ENCODE measurements at places on chromosomes 7 and 10.

DNA sequence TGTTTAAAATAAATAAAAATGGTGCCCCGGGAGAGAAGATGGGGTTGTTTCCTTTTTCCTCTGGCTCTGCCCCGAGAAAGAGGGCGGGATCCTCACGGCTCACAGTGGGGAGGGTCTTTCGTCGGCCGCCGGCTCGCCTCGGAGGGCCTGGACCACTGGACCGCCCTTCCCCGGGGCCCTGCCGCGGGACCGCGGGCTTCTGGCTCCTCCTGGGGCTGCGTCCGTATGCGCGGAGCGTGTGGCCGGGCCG is 3.5 kb upstream of the IGF2BP3 start:
- no peak for DNase-seq

GRCh38 chr10:12919574-12919973 is 81.9 kb downstream of the CCDC3 start:
- DNase-seq, result no peak

- no peak for DNase-seq
These were observed 179.0 kb downstream of the PTEN start for GRCh38 chr10:88042160-88043100.

DNA sequence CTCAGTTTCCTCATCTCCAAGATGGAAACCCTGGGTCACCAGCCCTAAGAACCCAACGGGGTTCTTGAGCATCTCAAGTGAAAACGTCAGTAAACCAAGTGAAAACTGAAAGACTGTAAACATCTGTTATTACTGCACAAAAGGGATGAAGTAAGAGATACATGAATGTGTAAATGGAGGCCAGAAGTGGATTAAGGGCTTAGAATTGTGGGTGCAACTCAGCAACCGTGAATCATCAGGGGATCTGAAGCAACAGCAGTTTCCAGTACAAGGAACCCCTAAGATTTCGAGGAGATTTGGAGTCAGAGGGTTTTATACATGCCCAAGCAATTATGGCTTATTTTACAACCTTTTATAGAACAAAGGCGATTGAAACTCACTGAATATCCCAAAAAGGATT is 95.7 kb upstream of the SVIL start:
- no peak for DNase-seq

DNA sequence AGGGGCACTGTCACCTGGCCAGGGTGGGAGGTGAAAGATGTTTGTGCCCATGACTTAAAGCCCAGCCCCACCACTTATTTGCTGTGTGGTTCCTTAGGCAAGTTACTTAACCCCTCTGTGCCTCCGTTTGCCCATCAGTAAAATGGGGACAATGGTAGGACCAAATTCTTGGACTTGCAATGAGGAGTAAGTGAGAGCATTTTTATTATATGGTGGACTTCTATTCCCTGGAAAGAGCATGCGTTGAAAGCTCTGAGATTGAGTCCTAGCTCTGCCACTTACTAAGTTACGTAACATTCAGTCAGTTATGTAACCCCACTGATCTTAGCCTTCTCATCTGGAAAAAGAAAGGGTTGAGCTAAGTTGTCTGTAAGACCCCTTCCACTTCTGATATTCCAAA is 18.8 kb downstream of the VSIR start:
- no peak for DNase-seq

- no peak for DNase-seq
These were observed 1.4 kb upstream of the DRGX start for GRCh38 chr10:49397036-49397999.

- DNase-seq, result no peak
These were observed 294.5 kb downstream of the ADK start for GRCh38 chr10:74445493-74445892.

DNA sequence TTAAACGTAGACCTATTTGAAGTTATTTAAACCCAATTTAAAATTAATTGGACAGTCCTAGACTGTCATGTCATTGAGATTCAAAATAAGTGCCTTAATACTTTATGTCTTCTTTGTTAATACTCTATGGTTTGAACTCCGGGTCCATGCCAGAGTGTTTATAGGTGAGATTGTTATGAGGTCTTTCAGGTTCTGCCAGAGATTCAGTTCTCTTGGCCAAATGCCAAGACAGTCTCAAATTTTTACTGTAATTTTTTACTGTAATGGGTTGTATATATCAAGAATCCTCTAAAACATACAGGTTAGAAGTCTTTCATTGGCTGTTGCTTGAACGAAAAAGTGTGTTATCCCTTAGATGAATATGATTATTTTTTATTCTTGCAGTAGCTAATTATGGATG is 3.9 kb downstream of the ADD3 start:
- DNase-seq, result no peak

DNA sequence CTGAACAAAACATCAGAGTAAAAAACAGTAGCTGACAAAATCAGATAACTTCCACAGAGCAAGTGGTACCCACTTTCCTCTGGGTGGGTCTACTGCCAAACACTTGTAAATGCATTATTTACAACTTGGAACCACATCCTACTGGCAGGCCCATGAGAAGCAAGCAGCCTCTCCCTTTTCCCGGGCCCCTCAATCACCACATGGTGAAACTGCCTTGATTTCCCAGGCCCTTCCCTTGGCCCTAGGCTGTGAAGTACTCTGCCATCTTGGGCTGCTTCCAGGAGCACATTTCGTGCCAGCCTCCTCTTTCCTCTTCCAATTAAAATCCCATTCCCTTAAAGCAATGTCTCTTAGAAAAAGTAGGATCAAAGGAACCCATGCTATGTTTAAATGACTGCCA is 71.4 kb downstream of the CUZD1 start:
- no peak for DNase-seq

DNA sequence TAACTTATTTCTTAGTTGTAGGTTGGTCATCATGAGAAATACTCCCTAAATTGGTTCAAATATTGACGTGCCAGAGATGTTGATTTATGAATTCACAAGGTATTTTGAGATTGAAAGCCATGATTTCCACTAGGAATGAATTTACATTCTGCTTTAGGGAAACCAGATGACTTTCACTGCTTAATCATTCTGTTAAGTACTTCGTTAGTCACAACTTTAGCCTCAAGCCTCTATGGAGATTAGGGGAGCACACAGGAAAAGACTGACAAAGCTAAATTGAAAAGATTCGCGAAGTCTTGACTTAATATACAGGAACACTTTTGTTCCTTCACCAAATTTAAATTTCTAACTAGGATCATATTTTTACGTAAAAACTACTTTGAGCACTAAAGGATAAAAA is 250.4 kb upstream of the CACNA2D1 start:
- no peak for DNase-seq

GRCh38 chr10:5187867-5188266 is 2.9 kb upstream of the AKR1C8 start:
- DNase-seq, result no peak

DNA sequence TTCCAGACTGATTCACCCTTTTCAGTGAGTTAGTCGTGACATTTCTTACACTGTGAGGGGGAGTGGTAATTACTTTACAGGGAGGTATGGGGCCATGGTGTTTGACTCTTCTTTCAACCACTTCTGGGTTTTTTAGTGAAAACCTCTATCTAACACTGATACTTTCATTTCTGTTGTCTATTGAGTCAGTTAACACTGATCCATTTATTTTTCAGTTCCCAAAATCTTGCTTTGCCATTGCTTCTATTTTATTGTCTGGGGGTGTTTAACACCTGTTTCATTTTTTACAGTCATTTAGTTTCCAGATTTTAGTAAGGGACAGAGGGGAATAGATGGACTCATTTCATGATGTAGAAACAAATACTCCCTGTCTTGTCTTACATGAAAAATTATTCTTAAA is 61.5 kb downstream of the HELLS start:
- no peak for DNase-seq

DNA sequence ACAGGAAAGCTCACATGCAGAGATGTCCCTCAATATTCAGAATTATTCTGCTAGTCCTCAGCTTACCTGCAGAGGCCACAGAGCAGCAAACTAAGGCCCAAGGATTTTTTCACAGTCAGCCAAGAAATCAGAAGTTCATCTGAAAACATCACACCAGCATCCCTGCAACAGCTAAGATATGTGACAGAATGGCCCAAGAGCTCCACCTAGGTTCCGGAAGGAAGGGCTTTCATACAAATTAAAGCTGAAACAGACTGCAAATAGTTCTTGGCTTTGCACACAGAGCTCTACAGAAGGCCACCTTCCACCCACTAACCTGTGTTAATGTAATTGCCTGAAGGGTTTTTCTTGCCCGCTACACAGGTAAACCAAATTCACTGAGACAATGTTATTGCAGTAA is 438.8 kb upstream of the C7orf33 start:
- no peak for DNase-seq

- no peak for DNase-seq
These were observed 91.1 kb downstream of the BUB3 start for GRCh38 chr10:123245264-123245663.

GRCh38 chr10:9800011-9800410 is 1217.7 kb upstream of the CELF2 start:
- DNase-seq, result no peak

DNA sequence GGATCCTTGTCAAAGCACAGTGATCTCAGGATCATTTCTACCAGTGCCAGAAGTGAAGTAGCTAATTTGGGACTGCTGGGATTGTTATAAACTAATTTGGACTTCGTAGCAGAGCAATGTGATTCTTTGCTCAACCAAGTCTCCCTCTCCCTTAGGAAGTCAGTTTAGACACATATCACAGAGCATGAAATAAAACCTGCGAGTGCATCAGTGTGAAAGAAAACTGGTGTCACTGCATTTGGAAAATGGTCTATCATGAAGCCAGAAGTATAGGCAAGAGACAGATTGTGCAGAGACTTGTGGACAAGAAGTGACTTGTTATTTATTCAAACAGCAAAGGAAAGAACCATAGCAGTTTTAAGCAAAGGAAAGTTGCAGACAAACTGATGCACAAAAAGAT is 560.5 kb upstream of the NRG3 start:
- DNase-seq, result no peak

DNA sequence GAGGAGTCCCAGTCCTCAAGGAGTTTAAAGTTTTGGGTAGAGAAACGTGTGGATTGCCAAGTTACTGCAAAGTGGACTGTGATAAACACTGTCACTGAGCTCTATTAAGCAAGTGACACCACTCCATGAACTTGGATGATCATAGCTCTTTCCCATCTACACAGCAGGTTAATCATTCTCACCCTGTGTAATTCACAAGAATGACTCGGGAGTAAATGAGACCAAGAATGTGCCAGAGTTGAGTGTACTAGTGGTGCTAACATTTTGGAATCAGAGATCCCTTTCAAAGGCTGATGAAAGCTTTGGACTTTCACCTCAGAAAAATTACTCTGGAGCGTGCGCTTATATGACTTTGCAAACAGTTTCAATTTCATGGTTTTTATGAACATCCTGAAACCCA is 80.8 kb downstream of the RBM20 start:
- no peak for DNase-seq

- DNase-seq, result no peak
These were observed 132.4 kb downstream of the SORCS1 start for GRCh38 chr10:107031931-107032699.

GRCh38 chr10:27819781-27820531 is 74.3 kb upstream of the MKX start:
- no peak for DNase-seq

DNA sequence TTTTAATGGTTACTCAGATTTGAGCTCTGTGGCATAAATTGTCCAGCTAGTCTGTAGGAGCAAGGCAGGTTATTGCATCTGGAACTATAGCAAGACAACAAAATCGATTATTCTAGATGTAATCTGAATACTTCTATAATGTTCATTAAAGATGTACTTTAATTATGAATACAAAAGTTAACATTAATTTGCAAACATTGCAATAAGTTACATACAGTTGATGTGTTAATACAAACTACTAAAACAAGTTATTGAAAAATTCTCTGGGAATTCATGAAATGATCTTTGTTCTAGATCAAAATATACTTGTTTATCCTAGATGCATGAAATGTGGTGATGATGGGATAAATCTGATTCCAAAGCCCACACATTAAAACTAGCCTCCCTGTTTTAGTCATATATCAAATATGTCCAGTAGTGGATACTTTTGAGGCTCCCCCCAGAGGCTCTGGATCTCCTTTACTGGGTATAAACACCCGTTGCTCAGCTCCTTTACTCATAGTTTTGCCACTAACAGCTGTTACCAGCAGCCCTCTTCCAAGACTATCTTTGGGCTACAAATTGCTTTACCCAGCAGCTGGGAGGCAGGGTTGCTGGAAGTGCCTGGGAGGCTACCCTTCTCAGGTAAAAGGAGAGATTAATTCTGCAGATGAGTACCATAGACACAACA is 78.1 kb downstream of the ARL4A start:
- no peak for DNase-seq
